ENCODE measurements at places on chromosomes 5 and 9. TPM values are rescaled to one million over a fixed set of nuclear protein-coding genes. Genes with fewer than 3 reads are reported as not detected.

BTNL8 gene
- not detected for total RNA-seq

DNA sequence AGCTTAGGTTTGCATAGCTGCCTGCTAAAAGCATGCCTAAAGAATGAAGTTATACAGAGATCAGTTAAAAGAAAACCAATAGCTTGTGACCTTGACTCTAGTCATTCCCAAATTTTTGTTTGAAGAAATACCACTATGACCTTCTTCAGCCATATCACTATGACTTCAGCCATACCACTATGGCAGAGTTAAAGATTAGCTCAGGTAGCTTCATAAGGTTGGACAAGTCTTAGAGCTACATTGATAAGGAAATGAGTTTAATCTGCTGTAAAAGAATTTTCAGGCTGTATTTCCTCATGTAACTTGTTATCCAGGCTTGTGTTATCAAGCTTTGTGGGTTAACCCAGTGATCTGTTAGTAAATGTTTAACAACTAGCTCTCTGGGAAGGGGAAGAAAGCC is 30.7 kb downstream of the C6 start:
- DNase-seq: no peak

GRCh38 chr5:2094616-2094995 is 211.9 kb upstream of the IRX4 start:
- no peak for DNase-seq

DNA sequence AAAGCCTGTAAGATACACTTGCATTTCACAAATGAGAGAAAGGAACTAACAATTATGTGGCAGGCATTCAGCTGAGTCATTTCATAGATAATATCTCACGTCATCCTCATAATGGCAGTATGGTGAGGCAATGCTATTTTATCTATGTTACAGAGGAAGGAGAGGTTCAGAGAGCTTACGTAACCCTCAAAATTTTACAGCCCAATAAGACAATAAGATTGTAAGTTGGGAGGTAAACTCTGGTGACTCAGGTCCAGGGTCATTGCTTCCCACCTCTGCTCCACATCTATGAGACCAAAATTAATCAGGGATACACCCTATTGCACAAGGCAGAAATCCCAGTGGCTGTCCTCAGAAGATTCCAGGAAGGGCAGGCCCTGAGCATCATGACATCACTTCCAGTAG is 309.7 kb downstream of the NSG2 start:
- DNase-seq: no peak

DNA sequence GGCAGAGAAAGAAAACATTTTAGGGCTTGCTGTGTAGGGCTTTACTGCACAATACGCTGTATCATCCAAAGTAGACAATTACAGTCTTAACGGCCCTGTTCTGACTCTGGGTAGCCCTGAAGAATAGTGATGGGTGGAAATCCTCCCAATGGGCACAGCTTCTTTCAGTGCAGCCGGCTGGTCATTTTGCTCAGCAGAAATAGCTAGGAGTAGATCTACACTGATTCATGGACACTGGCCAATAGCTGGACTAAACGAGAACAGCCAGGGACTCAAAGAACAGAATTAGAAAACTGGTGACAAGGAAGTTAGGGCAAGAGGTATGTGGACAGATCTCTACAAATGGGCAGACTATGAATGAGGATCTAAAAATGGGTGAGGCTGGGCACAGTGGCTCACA is 69.3 kb downstream of the IARS1 start:
- no peak for DNase-seq

DNA sequence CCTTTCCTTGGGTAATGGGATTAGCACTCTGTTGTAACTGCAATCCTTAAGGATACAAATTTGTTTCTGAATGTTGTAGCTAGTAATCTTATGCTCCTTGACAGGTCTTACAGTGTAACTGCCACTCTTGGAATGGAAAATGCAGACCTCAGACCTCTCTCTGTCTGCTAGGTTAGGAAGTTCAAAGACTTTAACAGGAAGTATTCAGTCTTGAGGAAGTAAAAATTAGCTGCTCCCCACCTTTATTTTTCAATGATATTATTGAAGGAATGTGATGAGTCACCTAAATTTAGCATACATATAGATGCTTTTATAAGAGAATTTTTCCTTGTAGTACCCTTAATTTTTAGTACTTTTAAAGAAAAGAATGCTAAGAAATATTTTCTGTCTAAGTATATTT is 71.5 kb downstream of the PAM start:
- DNase-seq: no peak

GRCh38 chr9:106653213-106653612 is 209.8 kb upstream of the ZNF462 start:
- DNase-seq: no peak

DNA sequence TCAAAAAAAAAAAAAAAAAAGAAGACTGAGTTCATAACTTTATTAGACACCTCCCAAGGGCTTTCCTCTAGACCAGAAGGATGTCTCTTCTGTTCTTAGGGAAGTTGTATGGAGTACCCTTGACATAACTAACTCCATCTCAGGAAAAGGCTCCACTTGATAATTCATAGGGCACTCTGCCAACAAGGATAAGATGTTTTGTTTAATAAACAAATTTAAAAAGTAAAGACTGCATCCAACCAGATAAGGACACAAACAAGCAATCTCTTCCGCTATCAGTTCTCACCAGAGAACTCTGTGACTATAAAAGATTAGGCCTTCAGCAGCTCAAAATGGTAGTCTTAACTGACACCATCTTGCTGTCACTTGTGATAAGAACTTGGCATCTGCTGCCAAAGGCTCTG is 65.8 kb downstream of the SFXN1 start:
- DNase-seq: no peak
